Breast epithelium (tissue), 4 donors: ENCODE measurements at places on chromosomes 16 and 17. TPM values are rescaled to one million over a fixed set of nuclear protein-coding genes. Genes with fewer than 3 reads are reported as not detected.

Gene KCNH4
- under 0.01 TPM for total RNA-seq

Gene CD300E
- total RNA-seq: under 0.01 TPM

DNA sequence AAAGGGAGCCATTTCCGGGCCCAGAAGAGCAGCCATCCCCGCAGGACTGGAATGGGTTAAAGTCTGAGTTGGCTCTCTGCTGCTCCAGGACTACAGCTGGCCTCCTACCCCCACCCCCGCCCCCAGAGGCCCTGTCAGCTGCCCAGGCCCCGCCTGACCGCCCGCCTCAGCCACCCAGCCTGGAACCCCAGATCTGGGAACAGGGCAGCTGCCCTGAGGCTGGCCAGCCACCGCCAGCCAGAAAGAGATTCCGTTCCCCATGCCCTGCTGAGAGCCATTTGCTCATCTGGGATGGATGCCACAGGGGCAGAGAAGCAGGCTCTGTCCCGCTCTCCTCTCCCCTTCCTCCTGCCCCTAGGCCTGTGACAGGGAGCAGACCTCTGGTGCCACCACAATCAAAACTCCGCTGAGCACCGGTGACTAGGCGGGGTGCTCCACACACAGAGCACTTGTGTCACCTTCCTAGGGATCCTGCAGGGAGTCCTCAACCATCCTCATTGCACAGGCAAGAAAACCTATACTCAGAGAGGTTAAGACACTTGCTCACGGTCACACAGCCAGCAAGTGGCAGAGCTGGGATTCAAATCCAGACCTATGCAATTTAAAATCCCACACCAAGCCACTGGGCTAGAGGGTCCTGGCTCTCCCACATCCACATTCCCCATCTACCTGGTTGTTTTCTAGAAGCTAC is 44.1 kb downstream of the ZNF423 start:
- DNase-seq: no peak

DNA sequence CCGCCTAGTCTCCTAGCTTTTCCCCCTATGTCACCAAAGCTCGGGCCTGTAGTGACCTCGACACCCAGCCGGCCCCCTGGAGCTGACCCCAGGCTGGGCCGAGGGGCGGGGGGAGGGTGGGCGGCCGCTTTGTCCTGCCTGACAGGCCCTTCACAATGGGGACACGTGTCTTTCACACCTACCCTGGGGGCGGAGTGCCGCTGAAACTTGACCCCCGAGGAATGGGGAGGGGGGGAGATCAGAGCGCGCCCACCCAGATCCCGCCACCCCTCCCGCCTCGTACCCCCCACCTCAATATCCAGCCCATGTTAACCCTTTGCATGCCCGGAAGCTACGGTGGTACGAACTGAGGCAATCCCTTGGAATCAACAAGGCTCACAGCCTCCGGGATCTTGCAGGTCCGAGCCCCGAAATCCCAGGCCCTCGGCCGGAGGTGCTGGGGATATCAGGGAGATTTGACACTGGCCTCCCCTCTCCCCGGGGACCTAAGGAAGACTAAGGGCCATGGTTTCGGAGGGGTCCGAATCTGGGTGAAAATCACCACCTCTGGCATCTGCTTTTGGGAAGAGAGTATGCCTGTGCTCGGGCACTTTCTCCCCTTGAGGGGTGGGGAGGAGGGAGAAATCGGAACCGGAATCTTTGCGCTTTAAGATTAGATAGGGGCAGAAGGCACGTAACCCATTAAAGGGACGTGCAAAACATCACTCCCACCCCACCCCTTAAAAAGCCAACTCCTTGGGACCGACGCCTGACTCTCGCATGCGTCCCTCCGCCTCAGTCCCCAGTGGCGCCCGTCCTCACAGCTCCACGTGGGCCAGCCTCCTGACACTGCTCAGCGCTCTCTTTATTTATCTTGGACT is 2.6 kb downstream of the NOG start:
- no peak for DNase-seq

Gene KRTAP2-3
- not detected for total RNA-seq

GRCh38 chr17:4087911-4088693 is 54.7 kb downstream of the ZZEF1 start:
- no peak for DNase-seq

Gene SPATA32
- total RNA-seq: not detected

Gene ZG16B
- total RNA-seq: not detected
